Nephron progenitor cell (in vitro differentiated cells): ENCODE measurements at places on chromosomes 6 and 20.

DNA sequence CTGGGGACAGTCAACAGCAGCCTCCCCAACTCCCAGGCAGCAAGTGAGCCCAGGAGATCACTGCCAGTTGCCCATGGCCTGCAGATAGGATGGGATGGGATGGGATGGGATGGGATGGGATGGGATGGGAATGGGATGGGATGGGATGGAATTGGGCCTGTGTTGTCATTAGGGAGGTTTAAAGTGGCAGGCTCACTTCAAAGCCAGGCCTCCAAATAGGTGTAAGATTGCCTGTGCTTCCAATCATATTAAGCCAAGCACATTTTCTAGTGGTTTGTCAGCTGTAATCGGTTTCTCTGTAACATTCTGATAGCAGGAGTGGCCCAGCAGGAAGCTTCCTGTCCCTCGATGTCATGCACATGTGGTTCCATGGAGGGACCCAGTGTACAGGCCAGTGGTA lies 82.7 kb upstream of the NXT1 start:
- no peak for DNase-seq

GRCh38 chr6:142489722-142490610 lies 188.2 kb downstream of the ADGRG6 start:
- no peak for DNase-seq

- no peak for DNase-seq
These were observed 11.1 kb downstream of the MTHFD1L start for GRCh38 chr6:150876598-150876997.

GRCh38 chr20:43386878-43387277 lies 70.8 kb upstream of the SRSF6 start:
- no peak for DNase-seq

DNA sequence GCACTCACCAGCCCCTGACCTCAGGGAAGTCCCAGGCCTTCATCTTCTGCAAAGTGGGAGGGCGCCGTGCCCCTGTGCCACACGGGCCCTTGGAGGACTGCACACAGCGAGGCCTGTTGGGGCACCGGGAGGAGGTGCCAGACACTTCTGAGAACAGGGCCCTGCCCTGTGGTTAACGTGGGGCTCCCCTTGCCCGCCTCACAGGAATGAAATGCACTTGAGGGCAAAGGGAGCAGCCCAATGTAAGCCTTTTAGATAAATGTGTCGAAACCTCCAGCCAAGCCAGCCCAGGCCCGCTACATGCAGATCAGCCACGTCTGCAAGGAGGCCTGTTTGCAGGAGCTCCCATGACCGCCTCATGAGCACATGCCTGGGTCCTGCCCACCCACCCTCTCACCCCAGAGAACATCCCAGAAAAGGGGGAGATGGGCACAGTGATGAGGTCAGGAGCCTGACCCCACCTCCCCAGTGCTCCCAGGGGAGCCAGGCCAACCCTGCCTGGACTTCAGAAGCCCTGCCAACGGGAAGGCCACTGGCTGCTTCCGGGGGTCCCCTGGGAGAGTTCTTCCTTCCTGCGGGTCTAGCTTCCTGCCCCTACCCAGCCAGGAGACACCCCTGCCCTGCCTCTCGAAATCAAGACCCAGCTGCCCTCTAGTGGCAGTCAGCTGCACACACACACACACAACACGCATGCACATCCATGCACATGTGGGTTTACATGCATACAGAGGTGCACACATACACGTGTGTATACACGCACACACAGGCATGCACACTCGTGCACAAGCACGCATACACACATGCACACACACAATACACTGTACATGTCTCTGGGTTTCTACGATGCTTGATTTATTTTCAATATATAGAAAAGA lies 178.7 kb downstream of the TAF4 start:
- DNase-seq: peak; percentile 65

- DNase-seq: no peak
These were observed 76.0 kb upstream of the SHLD1 start for GRCh38 chr20:5674176-5674660.

- no peak for DNase-seq
These were observed 113.9 kb upstream of the ZNF217 start for GRCh38 chr20:53707371-53708055.

- DNase-seq: no peak
These were observed 20.0 kb downstream of the CCN2 start for GRCh38 chr6:131931063-131931750.

DNA sequence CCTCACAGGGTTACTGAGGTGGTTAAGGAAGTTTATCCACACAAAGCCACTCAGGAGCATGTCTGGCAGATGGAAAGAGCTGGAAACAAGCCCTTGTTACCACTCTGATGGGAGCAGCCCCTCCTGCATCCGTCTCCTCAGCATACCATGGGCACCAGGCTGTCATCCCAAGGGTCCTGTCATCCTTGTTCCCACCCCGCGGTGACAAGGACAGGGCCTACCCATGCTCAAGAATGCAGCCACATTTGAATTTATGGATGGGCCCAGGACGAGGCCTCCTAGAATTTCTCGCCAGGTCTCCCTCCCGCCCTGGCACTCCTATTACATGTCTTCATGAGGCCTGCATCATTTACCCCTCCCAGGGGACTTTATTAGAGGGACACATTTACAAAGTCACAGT lies 60.0 kb downstream of the NPEPL1 start:
- no peak for DNase-seq

GRCh38 chr6:72286911-72287311 lies 335.0 kb upstream of the KCNQ5 start:
- DNase-seq: no peak

DNA sequence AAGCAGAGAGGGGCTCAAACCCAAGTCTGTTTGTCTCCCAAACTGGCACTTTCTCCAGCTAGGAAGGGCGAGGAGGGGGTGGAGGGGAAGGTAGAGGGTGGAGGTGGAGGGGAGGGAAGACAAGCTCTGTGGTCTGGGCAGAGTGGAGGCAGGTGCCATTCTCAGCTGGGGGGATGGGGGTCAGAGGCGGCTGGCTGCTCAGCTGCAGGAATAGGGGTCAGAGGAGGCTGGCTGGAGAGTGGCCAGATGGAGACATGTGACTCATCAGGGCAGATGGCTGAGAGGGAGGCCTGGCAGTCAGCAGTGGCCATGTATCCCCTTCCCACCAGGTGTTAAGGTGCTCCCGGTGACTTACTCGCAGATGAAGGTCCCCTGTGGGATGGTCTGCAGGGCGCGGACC lies 3.5 kb upstream of the SLC44A4 start:
- DNase-seq: no peak

- no peak for DNase-seq
These were observed 19.8 kb downstream of the BFSP1 start for GRCh38 chr20:17511401-17511800.

DNA sequence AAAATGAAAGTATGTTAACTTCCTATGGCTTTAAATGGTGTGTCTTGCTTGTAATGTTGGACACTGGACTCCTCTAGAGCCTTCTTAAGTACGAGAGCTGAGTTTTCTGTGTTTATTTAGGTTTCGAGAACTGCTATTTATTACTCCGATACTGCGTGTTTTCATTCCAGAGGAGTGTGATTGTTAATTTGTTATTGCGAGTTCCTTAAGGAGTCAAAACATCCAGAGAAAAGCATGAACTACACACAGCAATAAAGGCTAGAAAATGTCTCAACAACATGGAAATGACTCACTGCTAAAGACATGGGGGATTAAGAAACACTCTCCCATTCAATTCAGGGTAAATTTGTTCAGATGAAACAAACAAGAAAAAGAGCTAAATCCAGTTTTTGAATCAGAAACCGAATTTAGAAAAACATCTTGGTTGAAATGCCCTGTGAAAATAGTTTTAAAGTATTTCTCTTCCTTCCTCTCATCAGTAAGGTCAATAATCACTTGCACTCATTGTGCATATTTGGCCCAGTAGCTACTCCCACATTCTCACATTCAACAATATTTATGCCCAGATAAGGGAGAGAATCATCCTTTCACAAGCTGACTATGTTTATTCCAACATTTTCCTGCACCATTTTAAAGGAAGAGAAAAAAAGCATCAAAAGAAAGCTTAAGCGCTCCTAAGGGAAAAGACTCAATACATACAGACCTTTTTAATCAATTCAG lies 36.0 kb downstream of the ATXN1 start:
- no peak for DNase-seq

GRCh38 chr6:160301339-160301738 lies 42.7 kb upstream of the SLC22A2 start:
- DNase-seq: no peak

- DNase-seq: no peak
These were observed 67.0 kb upstream of the DST start for GRCh38 chr6:56709650-56710049.

DNA sequence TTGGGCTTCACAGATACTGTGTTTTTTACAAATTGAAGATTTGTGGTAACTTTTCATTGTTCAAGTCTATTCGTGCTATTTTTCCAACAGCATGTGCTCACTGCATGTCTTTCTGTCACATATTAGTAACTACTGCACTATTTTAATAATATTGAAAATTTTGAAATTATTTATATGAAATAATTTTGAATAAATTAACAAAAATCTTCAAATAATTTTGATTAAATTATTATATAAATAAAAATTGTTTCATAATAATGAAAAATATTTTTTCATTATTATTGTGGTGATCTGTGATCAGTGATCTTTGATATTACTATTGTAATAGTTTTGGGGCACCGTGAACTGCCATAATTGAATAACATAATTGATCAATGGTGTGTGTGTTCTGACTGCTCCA lies 204.1 kb downstream of the OGFRL1 start:
- DNase-seq: no peak

GRCh38 chr6:24440897-24441598 lies 38.3 kb downstream of the MRS2 start:
- DNase-seq: no peak

GRCh38 chr6:38861926-38862401 lies 146.9 kb downstream of the DNAH8 start:
- no peak for DNase-seq

GRCh38 chr6:44496665-44497369 lies 109.3 kb downstream of the CDC5L start:
- DNase-seq: no peak

DNA sequence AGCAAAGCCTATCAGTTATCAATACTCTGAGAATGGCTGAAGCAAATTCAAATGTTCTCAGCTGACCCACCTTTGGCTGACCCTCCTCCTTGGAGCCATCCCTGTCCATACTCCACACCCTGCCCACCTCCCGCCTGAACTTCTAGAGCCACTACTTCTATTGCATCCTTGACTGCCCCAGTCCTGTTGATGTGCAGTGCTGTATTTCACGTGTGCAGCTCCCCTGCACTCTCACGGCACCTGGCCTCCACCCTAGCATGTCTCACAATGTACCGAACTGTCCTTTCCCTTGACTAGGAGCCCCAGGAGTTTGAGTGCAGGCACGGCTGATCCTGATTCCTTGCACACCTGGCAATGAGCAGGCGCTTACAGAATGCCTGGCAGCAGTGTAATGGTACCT lies 7.0 kb downstream of the CPXM1 start:
- no peak for DNase-seq

DNA sequence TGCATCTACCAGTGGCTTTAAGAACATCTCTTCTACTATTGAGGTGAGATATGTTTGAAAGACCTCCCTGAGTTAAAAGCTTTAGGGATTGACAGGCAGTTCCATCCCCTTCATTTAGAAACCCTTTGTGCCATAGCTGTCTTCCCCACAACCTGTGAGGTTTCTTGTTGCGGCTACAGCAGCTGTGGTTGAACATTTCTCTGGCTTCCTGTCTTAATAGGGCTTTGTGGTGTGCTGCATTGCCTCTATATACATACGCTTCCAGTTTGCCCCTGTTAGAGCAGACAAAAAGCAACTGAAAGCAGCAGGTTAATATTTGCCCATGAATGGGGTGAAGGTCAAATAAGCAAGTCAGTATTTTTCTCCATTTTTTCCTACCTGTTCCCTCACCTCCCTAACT lies 210.2 kb downstream of the TMEM200A start:
- no peak for DNase-seq

- no peak for DNase-seq
These were observed 748.7 kb downstream of the RFPL4B start for GRCh38 chr6:113095841-113096240.

GRCh38 chr6:88208726-88209125 lies 42.6 kb upstream of the CNR1 start:
- no peak for DNase-seq

DNA sequence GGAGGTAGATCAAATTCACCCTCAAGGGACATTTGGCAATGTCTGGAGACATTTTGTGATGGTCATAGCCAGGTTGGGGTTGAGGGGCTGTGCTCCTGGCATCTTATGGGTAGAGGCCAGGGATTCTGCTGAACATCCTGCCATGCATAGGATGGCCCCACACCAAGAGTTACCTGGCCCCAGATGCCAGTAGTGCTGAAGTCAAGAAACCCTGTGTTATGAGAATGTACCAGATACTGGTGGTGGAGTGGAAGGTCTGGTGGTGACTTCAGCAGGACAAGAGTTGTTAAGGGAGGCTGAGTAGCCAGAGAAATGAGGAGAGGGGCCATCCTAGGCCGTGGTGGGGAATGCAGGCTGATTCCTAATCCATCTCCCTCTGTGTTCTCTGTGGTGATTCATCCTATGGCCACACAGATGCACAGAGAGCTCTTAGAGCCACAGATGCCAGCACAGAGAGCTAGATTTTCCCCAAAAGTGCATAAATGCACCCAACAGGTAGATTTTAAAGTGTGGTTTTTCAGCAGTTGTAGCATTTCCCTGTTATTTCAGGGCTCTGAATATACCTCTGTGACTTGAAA lies 43.6 kb downstream of the CDYL start:
- DNase-seq: no peak

- DNase-seq: no peak
These were observed 51.5 kb downstream of the HBS1L start for GRCh38 chr6:135002974-135003703.

GRCh38 chr6:4336778-4337442 lies 201.5 kb upstream of the ECI2 start:
- DNase-seq: no peak

- no peak for DNase-seq
These were observed 142.7 kb upstream of the EXOC2 start for GRCh38 chr6:835476-836160.

DNA sequence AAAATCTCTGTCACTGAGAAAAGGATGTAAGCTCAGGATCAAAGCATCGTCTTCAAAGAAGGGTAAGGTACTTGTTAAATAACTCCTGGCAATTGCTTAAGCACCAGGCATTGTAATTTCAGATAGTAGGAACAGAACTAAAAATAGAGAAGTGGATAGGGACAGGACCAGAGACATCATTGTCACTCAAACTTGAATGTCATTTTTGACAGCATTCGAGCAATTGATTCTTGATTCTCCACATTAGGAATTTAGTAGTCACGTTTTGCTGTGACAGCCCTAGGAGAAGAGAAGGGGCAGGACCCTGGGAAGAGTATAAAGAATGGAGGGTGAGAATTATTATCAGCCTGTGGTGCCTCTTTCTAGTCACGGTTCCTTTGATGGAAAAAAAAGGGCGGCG lies 50.1 kb upstream of the BACH2 start:
- DNase-seq: no peak

DNA sequence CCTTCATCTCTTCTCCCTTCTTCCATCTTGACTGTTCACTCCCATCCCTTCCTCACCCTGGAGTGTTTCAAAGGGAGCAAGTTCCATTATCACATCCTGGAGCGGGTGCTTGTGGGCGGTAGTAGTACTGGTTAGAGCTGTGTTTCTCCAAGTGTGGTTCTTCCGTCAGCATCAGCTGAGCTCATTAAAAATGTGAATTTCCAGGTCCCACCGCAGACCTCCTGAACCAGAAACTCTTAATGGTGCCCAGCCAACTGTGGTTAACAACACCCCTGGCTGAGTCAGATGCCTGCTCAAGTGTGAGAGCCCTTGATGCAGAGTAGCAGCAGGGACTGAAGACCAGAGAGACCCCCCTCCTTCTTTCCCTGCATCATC lies 24.4 kb downstream of the ANGPT4 start:
- peak; percentile 21 for DNase-seq

- DNase-seq: no peak
These were observed 131.9 kb downstream of the UST start for GRCh38 chr6:148878683-148879082.
